ENCODE measurements at places on chromosomes 12 and 14. TPM values are rescaled to one million over a fixed set of nuclear protein-coding genes. Genes with fewer than 3 reads are reported as not detected.

- DNase-seq, result peak; percentile 80
- no peak overlapping the region for H3K4me3 ChIP-seq
- H3K36me3 ChIP-seq, result no peaks in the 10 kb centered on the region
- peaks cover 4% of the 10 kb centered on the region for H3K4me1 ChIP-seq
- no peak overlapping the region for H3K27ac ChIP-seq
- no peaks in the 10 kb centered on the region for H3K27me3 ChIP-seq
These were observed 5.0 kb upstream of the SRSF9 start for GRCh38 chr12:120474616-120474960.

DNA sequence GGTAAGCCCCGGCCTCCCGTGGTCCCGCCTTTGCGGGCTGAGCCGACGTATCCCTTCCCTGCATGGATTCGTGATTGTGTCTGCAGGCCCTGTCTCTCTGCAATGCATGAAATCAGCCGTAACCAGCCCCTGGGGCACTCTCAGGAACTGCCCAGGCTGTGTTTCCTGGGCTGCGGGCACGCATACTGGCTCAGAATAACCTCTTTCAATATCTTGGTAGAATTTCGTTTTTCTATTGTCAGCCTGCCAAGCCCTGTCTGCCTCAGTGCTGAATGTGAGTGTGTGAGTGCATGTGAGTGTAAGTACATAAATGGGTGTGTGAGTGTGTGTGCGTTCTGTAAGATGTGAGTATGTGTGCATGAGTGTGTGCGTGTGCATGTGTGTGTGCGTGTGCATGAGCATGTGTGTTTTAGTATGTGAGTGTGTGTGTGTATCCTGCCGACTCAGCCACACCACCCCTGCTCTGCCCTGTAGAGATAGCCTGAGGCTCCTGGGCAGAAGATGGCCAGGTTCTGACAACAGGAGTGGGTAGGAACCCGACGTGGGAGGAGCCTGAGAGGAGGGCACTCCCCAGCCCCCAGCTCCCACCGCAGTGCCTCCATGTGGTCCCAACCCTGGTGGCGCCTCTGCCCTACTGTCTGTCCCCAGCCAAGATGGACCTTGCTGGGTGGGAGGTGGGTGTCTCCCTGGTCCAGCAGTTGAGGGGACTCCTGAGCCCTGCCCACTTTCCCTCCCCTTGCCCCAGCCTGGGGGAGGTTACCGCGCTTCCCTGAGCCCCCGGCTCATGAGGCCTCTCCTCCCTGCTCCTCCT lies 268.8 kb downstream of the ADGRD1 start:
- H3K4me1 ChIP-seq, result no peaks in the 10 kb centered on the region
- H3K27me3 ChIP-seq, result no peaks in the 10 kb centered on the region
- no peaks in the 10 kb centered on the region for H3K36me3 ChIP-seq
- no peak overlapping the region for H3K27ac ChIP-seq
- no peak overlapping the region for H3K4me3 ChIP-seq

DNA sequence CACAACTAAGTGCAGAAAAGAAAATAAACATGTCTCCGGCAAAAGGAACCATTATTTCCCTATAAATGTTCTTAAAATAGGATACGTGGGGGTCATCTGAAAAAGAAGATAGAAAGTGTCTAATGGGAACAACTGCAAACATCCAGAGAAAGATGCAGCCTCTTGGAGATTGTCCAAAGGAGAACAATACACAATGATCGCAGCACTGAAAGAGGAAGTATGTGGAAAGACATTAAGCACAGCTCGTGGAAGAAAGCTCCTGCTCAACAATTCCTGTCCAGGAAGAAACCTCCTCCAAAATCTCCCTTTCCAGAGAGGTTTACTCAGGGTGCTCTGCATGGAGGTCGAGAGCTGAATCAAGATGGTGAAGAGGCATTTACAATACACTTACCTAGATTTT lies 2.5 kb upstream of the LALBA start:
- no peak overlapping the region for H3K27ac ChIP-seq
- no peak overlapping the region for H3K4me3 ChIP-seq
- no peaks in the 10 kb centered on the region for H3K36me3 ChIP-seq
- H3K27me3 ChIP-seq, result no peaks in the 10 kb centered on the region

DNA sequence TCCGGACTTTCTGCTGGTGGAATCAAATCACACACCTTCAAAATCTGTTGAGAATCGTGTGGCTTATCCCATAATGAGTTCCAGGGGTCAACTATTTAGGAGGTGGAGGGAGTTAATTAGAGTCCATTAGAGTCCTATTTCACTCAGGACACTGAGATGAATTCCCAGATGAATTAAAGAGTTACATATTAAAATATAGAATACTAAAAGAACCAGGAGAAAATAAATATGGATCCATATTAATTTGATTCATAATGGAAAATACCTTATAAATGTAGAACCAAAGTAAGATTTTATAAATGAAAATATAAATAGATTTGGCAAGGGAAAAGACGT lies 44.6 kb upstream of the C14orf132 start:
- H3K27me3 ChIP-seq, result peaks cover 18% of the 10 kb centered on the region
- H3K27ac ChIP-seq, result no peak overlapping the region
- no peaks in the 10 kb centered on the region for H3K4me1 ChIP-seq
- H3K36me3 ChIP-seq, result no peaks in the 10 kb centered on the region
- no peak for DNase-seq

DNA sequence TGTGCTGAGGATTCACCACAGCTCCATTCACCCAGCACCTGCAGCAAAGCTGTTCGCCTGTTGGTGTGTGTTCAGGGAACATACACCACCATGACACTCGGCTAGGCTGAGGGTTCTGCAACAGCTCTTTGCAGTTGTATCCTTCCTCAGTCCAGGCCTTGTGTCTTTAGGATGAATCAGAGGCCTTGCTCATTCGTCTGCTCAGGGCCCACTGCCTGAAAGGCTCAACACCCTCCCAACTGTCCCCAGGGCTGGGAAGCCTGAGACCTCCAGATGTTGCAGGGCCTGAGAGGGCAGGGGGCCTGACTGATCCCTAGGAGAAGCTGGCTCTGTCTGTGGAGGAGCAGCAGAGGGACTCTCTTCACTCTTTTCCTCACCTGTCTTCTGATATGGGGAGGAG lies 11.2 kb downstream of the ZDHHC22 start:
- DNase-seq, result no peak
- H3K27me3 ChIP-seq, result peaks cover 54% of the 10 kb centered on the region
- H3K36me3 ChIP-seq, result no peaks in the 10 kb centered on the region
- H3K4me1 ChIP-seq, result no peaks in the 10 kb centered on the region
- H3K4me3 ChIP-seq, result no peak overlapping the region

- no peak overlapping the region for H3K27ac ChIP-seq
- H3K36me3 ChIP-seq, result no peaks in the 10 kb centered on the region
- H3K27me3 ChIP-seq, result peaks cover 75% of the 10 kb centered on the region
- no peak for DNase-seq
- no peak overlapping the region for H3K4me3 ChIP-seq
These were observed 1.9 kb upstream of the SP7 start for GRCh38 chr12:53338017-53338416.

- H3K27me3 ChIP-seq, result no peaks in the 10 kb centered on the region
- H3K4me3 ChIP-seq, result no peak overlapping the region
- 0 out of 2 replicates have a peak, but pooled peaks cover 3% of the 10 kb centered on the region for H3K36me3 ChIP-seq
- H3K27ac ChIP-seq, result no peak overlapping the region
These were observed 64.3 kb downstream of the C2CD5 start for GRCh38 chr12:22480016-22480415.

- no peaks in the 10 kb centered on the region for H3K27me3 ChIP-seq
- H3K4me1 ChIP-seq, result no peaks in the 10 kb centered on the region
- H3K27ac ChIP-seq, result no peak overlapping the region
- peak; percentile 22 for DNase-seq
These were observed 435.3 kb upstream of the TMTC1 start for GRCh38 chr12:30219047-30219446.

DNA sequence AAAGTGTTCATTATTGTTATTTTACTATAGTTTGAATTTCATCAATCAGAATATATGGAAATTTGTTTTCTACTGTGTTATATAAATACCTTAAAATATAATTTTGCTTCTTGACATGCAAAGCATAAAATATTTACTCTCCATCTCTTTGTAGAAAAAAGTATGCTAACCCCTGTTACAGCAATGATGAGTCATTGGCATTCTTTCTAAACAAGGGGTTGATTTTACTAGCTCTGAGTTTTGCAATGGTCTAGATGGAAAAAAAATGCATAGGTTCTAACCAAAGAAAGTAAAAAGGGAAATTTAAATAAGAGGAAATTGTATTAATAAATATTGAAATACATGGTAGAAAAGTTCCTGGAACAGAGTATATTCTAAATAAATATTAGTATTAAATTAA lies 990.2 kb upstream of the ATXN7L3B start:
- H3K27ac ChIP-seq, result no peak overlapping the region
- H3K36me3 ChIP-seq, result no peaks in the 10 kb centered on the region
- H3K27me3 ChIP-seq, result no peaks in the 10 kb centered on the region

DNA sequence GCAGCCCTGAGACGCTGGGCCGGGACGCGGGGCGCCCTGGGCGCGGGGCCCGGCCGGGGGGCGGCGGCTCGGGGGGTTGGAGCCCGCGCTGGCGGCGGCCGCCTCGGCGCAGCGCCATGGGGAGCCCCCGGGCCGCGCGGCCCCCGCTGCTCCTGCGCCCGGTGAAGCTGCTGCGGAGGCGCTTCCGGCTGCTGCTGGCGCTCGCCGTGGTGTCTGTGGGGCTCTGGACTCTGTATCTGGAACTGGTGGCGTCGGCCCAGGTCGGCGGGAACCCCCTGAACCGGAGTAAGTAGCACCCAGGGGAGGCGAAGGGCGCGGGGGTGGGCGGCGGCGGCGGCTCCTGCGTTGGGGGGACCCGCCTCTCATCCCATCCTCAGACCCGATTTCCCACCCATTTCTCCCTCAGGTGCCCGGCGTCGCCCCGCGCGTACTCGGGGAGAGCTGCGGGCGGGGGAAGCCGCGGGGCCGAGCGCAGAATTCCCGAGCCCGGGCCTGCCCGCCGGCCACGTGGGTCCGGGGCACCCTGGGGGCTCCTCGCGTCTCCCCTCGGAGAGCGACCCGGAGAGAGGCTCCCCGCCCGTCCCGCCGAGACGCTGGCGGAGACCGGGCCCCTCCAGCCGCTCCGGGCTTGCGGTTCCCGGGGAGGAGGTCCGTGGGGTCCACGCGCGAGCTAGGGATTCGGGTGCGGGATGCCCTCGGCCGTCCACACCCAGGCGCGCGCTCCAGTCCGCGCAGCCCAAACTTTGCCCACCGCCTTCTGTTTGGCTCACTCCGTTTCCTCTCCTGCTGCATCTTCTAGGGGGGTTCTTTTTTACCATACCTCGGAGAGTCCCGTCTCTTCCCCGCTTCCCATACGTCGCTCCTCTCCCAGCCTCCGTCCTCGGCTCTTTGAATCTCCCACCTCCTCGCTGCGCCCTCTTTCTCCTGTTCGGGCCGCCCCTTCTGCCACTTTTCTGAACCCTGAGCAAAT lies 807 bp downstream of the B4GALNT3 start:
- H3K4me1 ChIP-seq, result peaks cover 2% of the 10 kb centered on the region
- DNase-seq, result no peak
- no peaks in the 10 kb centered on the region for H3K36me3 ChIP-seq
- H3K27ac ChIP-seq, result no peak overlapping the region

Gene P2RX2
- not detected for total RNA-seq

Gene NR4A1
- total RNA-seq, result 23.1 TPM

Gene GALNT6
- total RNA-seq, result 21.4 TPM

Gene GPRC5A
- total RNA-seq, result 49.7 TPM

Gene TBPL2
- total RNA-seq, result not detected

Gene TBX3
- 18.6 TPM for total RNA-seq

All from IMR-90 (cell line).